ENCODE measurements at places on chromosomes 16 and 17.
A peak's percentile ranks its signal among the peaks of the same experiment; 100 is the strongest.

- DNase-seq, result peak; percentile 24
Observed at GRCh38 chr17:1629504-1630310, 1.1 kb upstream of the SLC43A2 start.

DNA sequence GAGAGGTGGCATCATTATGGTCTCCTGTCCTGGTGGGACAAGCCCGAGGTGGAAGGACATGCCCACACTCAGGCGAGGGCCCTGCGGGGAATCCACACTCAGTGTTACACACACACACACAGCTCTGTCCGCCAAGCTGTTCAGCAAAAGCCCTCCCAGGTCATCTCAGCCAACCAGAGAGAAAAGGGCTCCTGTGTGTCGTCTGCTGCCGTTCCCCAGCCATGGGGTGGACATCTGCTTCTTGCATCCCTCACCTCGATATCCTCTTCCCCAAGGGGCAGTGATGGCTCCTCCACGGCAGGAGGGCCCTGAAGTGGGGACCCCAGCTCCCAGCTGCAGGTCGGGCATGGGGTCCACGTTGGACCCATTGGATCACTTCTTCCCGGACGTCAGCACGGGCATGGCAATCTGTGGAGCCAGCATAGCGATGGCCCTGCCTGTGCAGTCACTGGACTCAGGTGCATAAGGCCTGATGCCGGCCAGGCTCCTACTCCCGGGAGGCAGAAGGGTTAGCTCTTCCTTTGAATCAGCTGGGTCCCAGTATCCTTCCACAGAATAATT lies 290.1 kb downstream of the C16orf95 start:
- DNase-seq, result no peak

- peak; percentile 49 for DNase-seq
Observed at GRCh38 chr16:71542377-71542776, 16.2 kb downstream of the CHST4 start.

DNA sequence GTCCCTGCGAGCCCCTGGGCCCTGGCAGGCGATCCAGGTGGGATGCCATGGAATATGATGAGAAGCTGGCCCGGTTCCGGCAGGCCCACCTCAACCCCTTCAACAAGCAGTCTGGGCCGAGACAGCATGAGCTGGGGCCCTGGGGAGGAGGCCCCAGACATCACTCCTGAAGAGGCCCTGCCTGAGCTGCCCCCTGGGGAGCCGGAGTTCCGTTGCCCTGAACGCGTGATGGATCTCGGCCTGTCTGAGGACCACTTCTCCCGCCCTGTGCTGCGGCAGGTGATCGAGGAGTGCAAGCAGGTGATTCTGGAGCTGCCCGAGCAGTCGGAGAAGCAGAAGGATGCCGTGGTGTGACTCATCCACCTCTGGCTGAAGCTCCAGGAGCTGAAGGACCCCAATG lies 33.1 kb downstream of the CDRT15L2 start:
- no peak for DNase-seq

DNA sequence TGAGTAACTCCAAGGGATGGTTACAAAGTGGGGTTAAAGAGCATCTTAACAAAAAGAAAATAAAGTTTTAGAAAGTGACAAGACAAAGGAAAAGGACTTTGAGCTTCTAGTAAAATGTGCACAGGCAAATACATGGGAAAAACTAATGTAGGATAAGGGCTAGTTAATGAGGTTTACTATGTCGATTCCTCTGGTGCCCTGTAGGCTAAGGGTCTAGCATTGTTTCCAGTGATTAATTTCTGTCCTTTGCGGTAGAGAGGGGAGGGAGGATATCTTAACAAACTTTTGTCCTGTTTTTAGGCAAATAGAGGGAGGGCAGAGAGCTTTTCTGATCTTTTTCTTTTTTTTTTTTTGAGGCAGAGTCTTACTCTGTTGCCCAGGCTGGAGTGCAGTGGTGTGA lies 96.6 kb upstream of the SIAH1 start:
- no peak for DNase-seq

- no peak for DNase-seq
Observed at GRCh38 chr16:81826523-81826922, 47.4 kb downstream of the PLCG2 start.

DNA sequence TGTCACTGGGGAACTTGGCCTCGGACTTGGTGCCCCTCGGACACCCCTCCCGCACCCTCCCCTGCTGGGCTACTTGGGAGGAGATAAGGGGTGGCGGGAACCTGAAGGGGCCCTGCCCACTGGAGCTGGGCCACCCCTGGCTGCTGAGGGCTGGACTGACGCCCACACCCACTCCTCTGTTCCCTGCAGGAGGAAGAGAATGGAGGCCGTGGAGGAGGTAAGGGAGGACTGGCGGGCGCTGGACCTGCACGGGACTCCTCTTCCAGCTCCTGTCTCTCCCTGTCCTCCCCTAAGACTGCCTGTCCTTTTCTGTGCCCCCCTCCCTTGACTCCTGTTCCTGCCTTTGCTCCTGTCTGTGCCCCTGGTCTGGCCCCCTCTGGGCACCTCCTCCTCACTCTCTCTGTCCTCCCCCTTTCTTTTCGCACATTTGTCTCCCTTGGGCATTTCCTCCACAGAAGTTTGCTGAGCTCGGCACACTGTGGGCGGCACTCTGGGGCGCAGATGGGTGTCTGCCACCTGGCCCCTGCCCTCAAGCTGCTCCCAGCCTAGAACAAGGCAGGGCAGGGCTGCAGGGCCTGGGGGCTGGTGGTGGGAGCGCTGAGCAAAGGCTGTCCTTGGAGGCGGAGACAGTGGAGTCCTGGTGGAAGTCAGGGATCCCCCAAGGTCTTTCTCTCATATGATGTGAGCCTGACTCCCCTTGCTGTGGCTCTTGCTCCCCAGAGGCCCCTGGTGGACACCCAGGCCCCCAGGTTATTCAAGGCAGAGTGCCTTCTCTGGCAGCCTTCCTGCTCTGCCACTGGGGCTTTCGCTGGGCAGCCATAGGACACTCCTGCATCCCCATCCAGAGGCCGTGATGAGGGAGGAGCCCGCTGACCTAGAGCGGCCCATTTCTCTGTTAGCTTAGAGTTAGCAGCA lies 32.7 kb downstream of the ARHGAP23 start:
- DNase-seq, result no peak

- no peak for DNase-seq
Observed at GRCh38 chr17:74125156-74125555, 78.3 kb upstream of the RPL38 start.

GRCh38 chr16:58010886-58011285 lies 9.7 kb downstream of the USB1 start:
- DNase-seq, result no peak
